ENCODE measurements at places on chromosomes 2 and 18.
A peak's percentile ranks its signal among the peaks of the same experiment; 100 is the strongest.

- peak; percentile 89 for DNase-seq
Measured at GRCh38 chr2:162318328-162319180, at the start of gene IFIH1. Gene IFIH1, minus strand, starts transcription at chr2:162318684. Its CDS starts 377 bp downstream, at chr2:162318307.

DNA sequence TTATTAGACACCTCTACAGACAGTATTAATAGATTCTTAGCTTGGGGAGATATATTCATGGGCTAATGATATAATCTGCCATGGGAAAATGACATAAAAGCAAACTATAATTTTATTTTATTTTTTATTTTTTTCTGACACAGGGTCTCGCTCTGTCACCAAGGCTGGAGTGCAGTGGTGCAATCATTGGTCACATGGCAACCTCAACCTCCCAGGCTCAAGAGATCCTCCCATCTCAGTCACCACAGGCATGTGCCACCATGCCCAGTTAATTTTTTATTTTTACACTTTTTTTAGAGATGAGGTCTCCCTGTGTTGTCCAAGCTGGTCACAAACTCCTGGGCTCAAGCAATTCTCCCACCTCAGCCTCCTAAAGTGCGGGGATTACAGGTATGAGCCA is 39.3 kb downstream of the RTN4 start:
- peak; percentile 22 for DNase-seq

DNA sequence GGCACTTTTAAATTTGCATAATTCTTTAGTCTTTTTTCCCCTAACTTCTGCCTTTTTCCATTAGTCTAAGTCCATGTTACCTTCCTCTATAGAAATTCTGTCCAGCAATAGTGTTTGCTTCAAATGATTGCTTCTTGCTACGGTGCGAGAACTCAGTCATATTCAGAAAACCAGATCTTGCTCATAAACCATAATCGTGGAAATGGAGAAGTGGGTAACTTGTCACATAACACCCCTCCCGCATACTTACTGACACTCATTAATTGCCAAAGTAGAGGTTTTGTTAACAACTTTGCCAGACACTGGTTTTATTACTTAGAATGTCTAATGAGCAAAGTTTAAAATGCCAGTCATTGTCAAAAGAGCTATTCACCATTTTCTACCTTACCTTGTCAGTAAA is 94.3 kb upstream of the TWSG1 start:
- no peak for DNase-seq

DNA sequence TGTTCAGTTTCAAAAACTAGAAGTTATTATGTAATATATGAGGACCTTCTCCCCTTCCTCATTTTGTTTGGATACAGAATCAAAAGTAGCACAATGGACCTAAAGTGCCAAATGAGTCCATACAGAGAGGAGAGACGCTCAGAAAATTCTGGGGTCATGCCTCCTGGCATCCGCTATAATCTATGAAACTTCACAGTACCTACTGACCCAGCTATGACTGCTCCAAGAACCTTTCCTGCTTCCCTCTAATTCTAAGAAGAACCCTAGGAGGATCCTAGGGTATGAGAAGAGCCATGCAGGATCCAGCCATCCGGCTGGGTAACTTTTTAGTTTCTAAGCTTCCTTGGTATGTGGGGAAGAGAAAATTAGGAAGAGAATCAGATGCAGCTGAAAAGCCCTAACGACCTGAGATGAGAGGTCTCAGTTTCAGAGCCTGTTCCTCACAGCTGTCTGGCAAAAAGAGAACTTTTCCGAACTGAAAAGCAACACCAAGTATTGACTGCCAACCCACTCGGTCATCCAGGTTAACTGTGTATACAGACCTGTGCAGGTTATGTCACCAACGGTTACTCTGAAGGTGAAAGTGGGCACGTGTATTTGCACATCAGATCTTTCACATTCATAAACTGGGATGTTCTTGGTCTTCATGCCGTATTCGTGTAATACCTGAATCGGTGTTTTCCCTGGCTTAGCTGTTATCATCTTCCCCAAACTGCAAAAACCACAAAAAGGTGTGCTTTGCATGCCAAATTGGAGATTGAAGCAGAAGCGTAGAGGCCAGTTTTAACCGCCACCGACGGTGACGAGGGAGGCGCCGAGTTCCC is 1.1 kb downstream of the PRKRA start:
- no peak for DNase-seq

DNA sequence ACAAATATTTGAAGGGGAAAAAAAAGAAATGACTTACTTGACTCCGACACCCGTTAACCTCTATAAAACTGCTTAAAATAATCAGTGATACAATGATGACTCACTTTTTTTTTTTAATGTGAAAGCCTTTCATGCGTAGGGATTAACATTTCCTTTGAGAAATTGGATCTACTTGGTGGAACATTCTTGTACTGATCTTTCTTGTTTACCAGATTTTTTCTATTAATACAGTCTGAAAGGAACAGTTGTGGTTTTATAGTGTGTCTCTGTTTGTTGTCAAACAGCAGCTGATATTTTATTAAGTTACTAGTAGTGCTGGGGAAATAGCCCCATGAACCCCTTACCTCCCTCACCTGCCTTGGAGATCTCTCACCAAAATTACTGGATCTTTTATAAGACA is 40.2 kb upstream of the NEB start:
- no peak for DNase-seq

- no peak for DNase-seq
Measured at GRCh38 chr18:67406714-67407113, 109.8 kb downstream of the DSEL start.
